Glutamatergic neuron (in vitro differentiated cells): ENCODE measurements at places on chromosomes 7 and 10.

DNA sequence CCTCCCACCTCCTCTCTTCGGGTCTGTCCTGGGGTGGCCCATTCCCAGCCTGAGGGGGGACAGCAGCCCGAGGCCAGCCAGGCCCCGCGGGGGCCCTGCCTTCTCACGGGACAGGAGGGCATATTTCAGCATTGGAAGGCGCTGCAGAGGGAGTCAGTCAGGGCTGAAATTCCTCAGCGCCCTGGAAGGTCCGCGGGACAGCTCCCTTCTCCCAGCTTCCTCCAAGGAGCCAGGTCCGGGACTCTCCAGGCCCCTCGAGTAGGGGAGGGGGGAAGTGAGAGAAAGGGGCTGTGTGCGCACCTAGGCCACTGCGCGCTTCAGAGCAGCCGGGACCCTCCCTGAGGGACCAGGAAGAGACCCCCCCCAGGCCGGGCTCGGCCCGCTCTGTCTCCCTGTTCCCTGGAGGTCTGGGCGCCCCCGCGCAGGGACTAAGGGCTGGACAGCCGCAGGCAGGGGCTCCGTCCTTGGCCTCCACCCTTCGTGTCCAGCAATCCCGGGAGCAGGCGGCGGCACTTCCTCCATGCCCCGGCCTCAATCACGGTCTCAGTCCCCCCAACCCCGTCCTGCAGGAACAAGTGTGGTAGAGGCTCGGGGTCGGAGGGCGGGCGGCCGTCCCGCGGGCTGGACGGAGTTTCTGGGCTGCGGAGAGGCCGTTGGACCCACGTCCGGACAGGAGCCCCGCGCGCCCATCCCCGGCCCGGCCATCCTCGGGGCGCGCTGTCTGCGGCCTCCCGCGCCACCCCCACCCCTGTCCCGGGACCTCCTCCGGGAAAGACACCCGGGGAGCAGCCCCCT, 6.0 kb upstream of the ELFN1 start:
- no peak overlapping the region for H3K4me3 ChIP-seq
- no peak for DNase-seq
- H3K27ac ChIP-seq, result no peak overlapping the region
- peaks cover 6% of the 10 kb centered on the region for H3K27me3 ChIP-seq
- peaks cover 7% of the 10 kb centered on the region for H3K4me1 ChIP-seq

DNA sequence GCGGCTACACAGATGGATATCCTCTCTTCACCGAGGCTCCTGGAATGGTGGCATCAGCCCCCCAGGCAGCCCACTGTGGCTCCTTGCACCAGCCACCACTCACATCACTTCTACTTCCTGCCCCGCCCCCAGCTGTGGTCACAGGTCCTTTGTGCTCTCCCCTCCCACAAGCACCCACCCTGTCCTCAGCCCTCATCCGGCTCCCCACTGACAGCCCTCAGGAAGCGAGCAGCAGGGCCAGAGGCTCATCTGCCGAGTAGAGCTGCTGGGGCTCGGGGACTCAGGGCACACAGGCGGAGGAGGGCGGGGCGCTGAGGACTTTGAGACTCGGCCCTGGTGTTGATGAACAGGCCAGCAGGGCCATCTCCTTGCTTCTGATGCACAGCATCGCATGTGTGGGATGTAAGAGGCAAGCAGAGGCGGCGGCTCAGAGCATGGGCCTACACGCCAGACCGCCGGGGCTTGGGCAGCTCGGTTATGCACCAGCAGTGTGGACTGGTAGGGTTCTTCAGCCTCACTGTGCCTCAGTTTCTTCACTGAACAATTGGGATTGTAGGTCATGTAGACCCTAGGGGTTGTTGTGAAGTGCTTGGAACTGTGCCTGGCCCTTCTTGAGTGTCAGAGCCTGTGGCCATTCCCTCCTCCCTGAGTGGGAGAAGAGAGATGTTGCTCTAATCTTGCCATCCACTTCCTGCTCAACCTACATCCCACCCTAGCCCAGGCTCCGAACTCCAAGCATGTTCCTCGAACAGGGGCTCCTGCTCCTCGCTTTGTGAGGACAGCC, at the start of gene PRF1:
Gene PRF1 (minus strand): TSS at position 77 of the 784 bp plus-strand sequence. CDS start 1,839 bp downstream, outside the sequence.
- peak within 1 kb of the TSS; percentile 78 for H3K27ac ChIP-seq
- H3K4me1 ChIP-seq, result peaks cover 16% of the 10 kb centered on the region
- no peaks in the 10 kb centered on the region for H3K27me3 ChIP-seq
- DNase-seq, result no peak
- H3K4me3 ChIP-seq, result no peak within 1 kb of the TSS

DNA sequence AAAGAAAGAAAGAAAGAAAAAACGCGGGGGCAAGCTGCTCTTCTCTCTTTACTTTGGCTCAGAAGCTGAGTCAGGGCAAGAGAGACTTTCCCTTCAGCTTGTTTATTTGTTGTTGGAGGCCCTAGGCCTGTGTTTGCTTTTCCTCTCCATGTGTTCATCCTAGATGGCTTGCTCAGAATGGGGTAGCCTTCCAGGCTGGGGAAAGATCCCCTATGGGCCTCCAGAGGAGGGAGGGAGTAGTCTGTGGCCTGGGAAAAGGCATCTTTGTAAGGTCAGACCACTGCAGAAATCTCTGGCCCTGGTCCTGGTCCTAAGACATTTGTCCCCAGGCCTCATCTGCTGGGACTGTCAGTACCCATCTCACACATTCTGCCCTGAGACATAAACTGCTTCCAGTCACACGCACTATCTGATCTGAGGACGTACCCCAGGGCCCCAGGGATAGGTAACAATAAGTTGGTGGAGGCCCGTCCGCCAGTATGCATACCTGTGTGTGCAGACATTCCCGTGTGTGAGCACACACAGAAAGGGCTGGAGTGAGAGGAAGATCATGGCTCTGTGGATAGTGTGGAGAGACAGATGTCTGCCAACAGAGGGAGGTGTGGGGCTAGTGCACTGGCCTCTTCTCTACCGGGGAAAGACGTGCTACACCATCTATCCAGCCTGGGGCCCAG, 4.9 kb upstream of the SCD start:
- DNase-seq, result peak; percentile 39
- H3K27me3 ChIP-seq, result peaks cover 15% of the 10 kb centered on the region
- H3K4me1 ChIP-seq, result peaks cover 31% of the 10 kb centered on the region
- no peaks in the 10 kb centered on the region for H3K36me3 ChIP-seq
- H3K4me3 ChIP-seq, result no peak overlapping the region

- H3K27me3 ChIP-seq, result no peaks in the 10 kb centered on the region
- no peak overlapping the region for H3K27ac ChIP-seq
- no peaks in the 10 kb centered on the region for H3K4me1 ChIP-seq
- DNase-seq, result no peak
Observed at GRCh38 chr10:3411044-3411443, 238.5 kb upstream of the PITRM1 start.

DNA sequence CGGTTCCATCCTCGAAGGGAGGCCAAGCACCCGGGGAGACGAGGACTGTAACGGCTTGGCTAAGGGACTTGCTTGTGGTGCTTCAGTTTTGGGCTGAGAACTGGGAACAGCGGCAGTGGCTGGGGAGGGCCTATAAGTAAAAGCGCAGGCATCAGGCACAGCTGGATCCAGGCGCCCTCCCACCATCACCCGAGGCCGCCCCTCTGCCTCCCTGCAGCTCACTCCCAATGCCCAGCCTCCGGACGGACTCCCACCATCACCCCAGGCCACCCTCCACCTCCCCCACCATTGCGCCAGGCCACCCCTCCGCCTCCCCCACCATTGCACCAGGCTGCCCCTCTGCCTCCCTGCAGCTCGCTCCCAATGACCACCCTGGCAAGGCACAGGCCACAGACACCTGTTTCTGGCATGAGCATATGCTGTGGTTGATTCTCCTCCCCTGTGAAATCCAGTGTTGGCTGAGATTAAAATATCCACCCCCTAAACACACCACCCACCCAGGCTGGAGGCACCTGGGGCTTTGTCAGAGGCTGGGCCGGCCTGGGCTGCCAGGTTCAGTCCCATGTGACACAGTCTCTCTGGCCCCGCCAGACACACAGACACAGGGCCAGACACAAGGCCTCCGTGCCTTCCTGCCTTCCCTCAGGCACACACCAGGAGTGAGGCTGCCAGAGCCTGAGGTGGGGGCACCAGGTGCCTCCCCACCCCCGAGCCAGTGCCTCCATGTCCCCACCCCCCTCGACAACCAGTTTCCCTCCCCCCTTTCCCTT, 16.7 kb downstream of the MICALL2 start:
- no peak for DNase-seq
- no peaks in the 10 kb centered on the region for H3K36me3 ChIP-seq
- no peak overlapping the region for H3K4me3 ChIP-seq
- H3K27ac ChIP-seq, result no peak overlapping the region

- DNase-seq, result no peak
- no peaks in the 10 kb centered on the region for H3K27me3 ChIP-seq
- no peak overlapping the region for H3K27ac ChIP-seq
- H3K36me3 ChIP-seq, result no peaks in the 10 kb centered on the region
Observed at GRCh38 chr7:155962191-155962967, 150.1 kb upstream of the SHH start.

DNA sequence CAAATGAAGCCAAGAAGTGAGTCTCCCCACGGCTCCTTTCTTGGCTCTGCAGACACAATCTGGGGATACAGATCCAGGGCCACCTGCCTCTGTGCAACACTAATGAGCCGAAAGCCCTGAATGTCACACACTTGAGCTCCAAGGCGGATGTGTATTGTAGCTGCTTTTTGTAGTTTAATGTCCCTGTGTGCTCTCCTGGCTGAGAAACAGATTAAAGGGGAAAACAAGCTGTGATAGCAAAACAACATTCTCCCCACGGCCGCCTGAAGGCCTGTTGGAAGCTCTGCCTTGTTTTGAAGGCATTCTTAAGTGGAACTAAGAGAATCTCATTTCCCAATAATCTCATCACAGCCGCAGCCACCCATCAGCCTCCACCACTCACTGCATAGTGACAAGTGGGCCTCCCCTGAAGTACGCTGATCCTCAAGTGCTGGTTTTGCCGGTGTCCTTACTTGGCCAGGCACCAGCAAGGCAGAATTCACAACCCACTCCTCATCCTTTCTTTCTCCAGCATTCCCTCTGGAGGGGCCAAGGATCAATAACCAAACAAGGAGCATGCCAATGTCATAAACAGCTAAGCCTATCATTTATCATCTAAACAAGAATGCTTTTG, 44.4 kb upstream of the AMPH start:
- H3K4me3 ChIP-seq, result no peak overlapping the region
- no peak for DNase-seq
- no peaks in the 10 kb centered on the region for H3K36me3 ChIP-seq
- no peak overlapping the region for H3K27ac ChIP-seq
- H3K4me1 ChIP-seq, result no peaks in the 10 kb centered on the region
- peaks cover 4% of the 10 kb centered on the region for H3K27me3 ChIP-seq

- no peaks in the 10 kb centered on the region for H3K36me3 ChIP-seq
- DNase-seq, result peak; percentile 64
- peaks cover 11% of the 10 kb centered on the region for H3K4me1 ChIP-seq
- no peak overlapping the region for H3K4me3 ChIP-seq
- H3K27ac ChIP-seq, result no peak overlapping the region
Observed at GRCh38 chr10:121088524-121088923, 237.4 kb downstream of the WDR11 start.

DNA sequence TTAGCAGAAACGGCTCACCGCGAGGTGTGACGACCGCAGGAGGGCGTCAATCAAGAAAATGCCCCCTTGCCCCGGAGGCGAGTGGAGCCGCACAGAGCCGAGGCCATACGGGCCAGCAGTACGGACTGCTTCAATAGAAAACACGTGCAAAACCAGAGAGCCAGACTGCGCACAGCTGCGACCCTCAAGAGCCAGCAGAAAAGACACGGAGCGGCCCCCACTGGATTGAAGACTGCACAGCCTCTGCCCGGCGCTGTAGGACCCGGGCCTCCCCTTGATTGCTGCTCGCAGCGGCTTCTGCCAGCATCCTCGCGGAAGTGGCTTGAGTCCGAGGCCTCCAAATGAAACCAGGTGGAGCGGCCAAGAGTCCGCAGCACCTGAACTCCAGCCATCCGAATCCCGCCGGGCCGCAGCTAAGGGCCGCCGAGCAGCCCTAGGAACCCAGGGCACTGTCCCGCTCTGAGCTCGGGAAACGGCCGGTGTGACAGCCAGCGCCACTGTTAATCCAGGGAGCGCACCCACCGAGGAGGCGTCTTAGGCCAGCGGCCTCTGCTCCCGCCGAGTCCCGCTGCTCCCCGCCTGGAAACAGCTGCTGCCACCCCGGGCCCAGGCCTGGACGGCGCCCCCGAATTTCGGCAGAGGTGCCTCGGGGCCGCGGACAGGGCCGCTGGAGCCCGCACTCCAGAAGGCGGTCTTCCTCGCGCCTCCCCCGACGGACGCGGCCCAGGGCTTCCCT, 660 bp upstream of the HHEX start:
- H3K27ac ChIP-seq, result no peak overlapping the region
- peak overlapping the region; percentile 83 for H3K4me3 ChIP-seq
- H3K4me1 ChIP-seq, result peaks cover 5% of the 10 kb centered on the region
- DNase-seq, result peak; percentile 48
- H3K27me3 ChIP-seq, result peaks cover 28% of the 10 kb centered on the region
- peaks cover 25% of the 10 kb centered on the region for H3K36me3 ChIP-seq

DNA sequence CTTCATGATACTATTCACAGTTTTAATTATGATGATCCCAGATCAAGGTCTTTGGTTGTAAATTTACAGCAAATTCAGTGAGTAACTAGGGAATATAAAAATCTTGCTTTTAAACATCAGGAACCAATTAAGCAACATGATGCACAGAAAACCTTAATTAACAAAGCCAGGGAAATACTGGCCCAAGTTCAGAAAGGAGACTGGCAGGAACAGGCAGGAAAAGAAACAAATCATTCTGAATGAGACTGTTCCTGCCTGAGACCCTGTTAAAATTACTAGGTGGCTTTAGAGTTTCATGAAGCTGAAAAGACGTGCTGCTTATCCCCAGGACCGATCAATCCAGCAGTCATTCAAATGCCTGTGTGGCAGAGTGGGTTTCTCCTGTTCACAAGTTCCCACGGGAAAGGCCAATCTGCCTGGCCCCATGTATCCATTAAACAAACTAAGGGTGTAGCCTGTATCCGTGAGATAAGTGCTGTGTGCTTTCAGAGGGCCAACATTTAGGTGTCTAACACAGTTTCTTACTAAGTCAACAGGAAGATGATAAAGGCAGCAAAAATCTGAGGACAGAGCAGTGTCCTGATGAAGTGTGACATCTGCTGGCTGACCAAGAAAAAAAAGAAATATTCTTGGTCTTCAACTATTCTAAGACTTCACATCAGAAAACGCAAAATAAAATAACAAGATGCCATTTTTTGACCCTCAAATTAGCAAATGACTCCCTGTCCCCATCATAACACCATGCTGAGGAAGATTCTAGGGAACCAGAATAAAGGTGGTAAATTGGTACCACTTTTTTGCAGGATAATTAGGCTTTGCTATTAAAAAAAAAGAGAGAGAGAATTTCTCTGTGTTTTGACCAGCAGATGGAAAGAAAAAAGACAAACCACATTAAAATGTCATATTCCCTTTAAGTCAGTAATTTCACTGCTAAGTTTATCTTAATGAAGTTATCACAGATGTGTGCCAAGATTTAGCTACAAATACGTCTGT, 34.2 kb downstream of the PUS7 start:
- H3K36me3 ChIP-seq, result no peaks in the 10 kb centered on the region
- H3K27me3 ChIP-seq, result no peaks in the 10 kb centered on the region
- DNase-seq, result peak; percentile 52
- H3K4me3 ChIP-seq, result peak overlapping the region; percentile 18
- peaks cover 12% of the 10 kb centered on the region for H3K4me1 ChIP-seq

GRCh38 chr10:88886557-88886956, 6.5 kb downstream of the STAMBPL1 start:
- H3K27me3 ChIP-seq, result no peaks in the 10 kb centered on the region
- H3K4me1 ChIP-seq, result no peaks in the 10 kb centered on the region
- DNase-seq, result no peak
- H3K36me3 ChIP-seq, result no peaks in the 10 kb centered on the region
- H3K27ac ChIP-seq, result no peak overlapping the region

- DNase-seq, result no peak
- no peak overlapping the region for H3K27ac ChIP-seq
- no peaks in the 10 kb centered on the region for H3K36me3 ChIP-seq
- H3K4me3 ChIP-seq, result no peak overlapping the region
- H3K27me3 ChIP-seq, result no peaks in the 10 kb centered on the region
Observed at GRCh38 chr10:33117816-33118215, 159.8 kb upstream of the ITGB1 start.
